ENCODE measurements at places on chromosomes 2 and 18.

DNA sequence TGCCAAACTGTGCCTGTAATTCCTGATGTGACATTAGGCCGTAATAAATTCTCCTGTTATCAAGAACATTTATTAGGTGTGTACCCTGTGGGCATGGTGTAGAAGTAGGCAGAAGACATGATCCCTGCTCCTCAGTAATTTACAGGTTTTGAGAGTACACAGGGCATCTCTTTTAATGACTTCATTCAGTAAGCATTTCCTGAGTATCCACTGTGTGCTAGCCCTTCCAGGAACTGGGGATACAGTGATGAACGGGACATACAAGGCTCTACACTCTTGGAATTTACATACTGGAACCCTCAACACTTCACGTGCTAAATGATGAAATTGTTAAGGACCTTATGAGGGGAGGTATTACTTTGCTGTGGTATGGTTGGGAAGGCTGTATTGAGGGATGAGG lies 30.2 kb downstream of the DIS3L2 start:
- no peak overlapping the region for H3K27ac ChIP-seq
- peaks cover 10% of the 10 kb centered on the region for H3K4me1 ChIP-seq
- H3K4me3 ChIP-seq, result no peak overlapping the region
- H3K36me3 ChIP-seq, result no peaks in the 10 kb centered on the region

DNA sequence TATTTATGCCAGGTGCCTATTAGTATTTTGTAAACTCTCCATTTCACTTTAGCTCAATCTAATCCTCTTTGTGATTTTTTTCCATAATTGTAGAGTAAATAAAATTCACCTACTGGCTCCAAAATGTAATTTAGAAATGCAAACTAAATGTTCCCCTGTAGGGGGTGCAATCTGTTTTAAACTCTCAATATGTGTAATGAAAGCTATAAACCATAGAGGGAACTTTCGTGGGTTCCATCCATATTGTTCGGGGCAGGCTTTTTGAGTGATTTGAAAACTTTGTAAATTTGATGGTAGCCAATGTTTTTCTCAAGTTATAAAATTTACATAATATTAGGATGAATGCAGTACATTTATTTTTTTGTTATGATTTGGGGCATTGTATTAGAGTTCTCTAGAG lies 49.4 kb downstream of the TSPYL6 start:
- H3K36me3 ChIP-seq, result no peaks in the 10 kb centered on the region
- DNase-seq, result peak; percentile 21
- H3K27me3 ChIP-seq, result no peaks in the 10 kb centered on the region

DNA sequence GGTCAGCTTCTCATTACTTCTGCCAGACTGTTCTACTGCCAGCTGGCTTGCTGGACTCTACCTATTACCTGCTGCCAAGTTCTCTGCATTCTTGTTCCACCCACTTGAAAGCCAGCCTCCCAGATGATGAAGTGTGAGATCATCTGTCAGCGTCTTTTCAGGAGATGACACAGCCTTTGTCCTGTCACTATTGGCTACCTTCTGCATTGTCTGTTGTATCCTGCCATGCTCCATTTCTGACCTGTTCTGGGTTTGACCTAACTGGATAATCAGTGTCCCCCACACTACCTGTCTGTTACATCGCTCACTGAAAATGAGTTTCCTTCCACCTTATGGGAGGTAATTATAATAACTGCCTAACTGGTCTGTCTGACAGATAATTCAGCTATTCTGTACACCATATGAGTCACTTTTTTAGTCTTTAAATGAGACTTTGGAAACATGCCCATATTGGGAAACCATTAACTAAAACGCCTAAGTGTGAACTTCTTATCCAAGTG lies 520.6 kb downstream of the METTL4 start:
- H3K4me1 ChIP-seq, result peaks cover 43% of the 10 kb centered on the region
- no peak overlapping the region for H3K4me3 ChIP-seq
- no peaks in the 10 kb centered on the region for H3K27me3 ChIP-seq

DNA sequence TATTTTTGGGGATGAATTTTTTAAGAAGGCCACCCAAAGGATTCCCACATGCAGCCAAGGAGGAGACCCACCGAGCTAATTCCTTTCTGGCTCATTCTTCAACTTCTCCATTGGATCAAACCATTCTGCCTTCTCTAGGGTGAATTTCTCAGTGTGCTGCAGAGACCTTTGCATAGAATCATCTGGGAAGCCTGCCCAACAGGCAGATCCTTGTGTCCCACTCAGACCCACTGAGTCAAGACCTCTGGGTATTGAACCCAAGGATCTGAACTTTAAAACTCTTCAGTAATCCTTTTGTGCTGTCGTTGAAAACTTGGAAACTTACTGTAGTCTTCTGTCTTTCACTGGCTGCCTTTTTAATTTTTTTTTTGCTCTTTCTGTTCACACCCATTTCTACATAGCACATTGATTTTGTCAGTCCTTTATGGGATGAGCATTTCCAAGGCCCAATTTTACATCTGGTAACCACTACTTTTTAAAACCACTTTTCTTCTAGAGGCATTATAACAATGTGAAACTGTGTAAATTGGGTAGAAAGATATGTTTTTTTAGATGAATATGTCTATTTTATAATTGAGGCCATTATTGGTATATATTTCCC lies 120.2 kb downstream of the TSN start:
- H3K4me3 ChIP-seq, result no peak overlapping the region
- H3K27ac ChIP-seq, result no peak overlapping the region
- H3K36me3 ChIP-seq, result no peaks in the 10 kb centered on the region
- no peaks in the 10 kb centered on the region for H3K4me1 ChIP-seq

DNA sequence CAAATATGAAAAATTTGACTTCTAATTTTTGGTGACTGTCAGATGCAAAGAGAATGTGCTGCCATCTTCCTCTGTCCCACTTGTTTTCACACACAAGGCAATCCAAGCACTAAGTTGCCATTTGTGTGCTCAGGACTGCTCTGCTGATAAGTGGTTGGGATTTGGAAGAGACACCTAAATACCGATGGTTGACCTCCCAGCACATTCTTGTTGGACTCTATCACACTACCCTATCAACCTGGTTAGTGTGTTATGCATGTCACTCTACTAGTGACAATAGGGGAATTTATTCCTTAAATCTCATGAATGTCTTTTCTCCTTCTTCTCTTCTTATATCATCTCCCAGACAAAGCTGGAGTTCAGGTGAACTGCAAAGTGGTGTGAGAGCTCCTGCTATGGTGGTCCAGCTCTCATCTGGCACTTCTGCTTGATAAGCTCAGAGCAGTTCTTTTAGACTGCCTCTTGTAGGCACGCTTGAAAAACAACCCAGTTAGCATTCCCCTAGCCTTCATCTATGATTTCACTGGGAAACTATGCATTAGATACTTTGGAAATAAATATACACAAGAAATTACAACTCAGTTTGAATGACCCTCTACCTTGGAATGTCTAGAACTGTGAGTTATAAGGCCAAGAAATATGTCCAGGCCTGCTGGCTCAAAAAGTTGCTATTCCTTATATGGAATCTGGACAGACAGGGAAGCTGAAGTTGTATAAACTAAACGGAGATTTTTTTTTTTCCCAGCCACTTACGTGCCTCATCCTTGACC lies 404.8 kb downstream of the MEIS1 start:
- peak overlapping the region; percentile 94 for H3K27ac ChIP-seq
- no peaks in the 10 kb centered on the region for H3K36me3 ChIP-seq
- peaks cover 32% of the 10 kb centered on the region for H3K4me1 ChIP-seq
- no peaks in the 10 kb centered on the region for H3K27me3 ChIP-seq
- no peak overlapping the region for H3K4me3 ChIP-seq

- no peaks in the 10 kb centered on the region for H3K27me3 ChIP-seq
- no peak overlapping the region for H3K4me3 ChIP-seq
- no peaks in the 10 kb centered on the region for H3K4me1 ChIP-seq
- H3K36me3 ChIP-seq, result no peaks in the 10 kb centered on the region
- no peak for DNase-seq
These were observed 28.8 kb upstream of the DDX18 start for GRCh38 chr2:117785740-117786139.

GRCh38 chr2:48199070-48199469 lies 292.8 kb upstream of the FBXO11 start:
- peaks cover 4% of the 10 kb centered on the region for H3K4me1 ChIP-seq
- H3K36me3 ChIP-seq, result no peaks in the 10 kb centered on the region
- no peak overlapping the region for H3K4me3 ChIP-seq
- no peaks in the 10 kb centered on the region for H3K27me3 ChIP-seq
- no peak overlapping the region for H3K27ac ChIP-seq

DNA sequence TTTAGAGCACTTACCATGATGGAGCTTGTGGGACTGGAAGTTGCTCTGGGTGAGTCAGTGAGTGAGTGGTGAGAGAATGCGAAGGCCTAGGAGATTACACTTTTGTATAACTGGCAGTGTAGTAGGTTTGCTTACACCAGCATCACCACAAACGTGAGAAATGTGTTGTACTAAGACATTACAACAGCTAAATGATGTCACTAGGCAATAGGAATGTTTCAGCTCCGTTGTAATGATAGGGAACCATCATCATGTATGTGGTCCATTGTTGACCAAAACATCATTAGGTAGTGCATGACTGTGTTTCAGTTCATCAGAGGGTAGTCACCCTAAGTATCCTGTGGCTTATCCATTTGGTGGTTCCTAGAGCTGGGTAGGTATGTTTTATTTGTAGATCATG lies 11.9 kb downstream of the ZNF407 start:
- peaks cover 20% of the 10 kb centered on the region for H3K4me1 ChIP-seq
- no peaks in the 10 kb centered on the region for H3K27me3 ChIP-seq
- DNase-seq, result no peak
- no peaks in the 10 kb centered on the region for H3K36me3 ChIP-seq
- H3K27ac ChIP-seq, result no peak overlapping the region

Data from SJSA1 (cell line).